Activated naive CD4-positive, alpha-beta T cell treated with Interleukin-2 at 50 U/mL for 16 hours (primary cell): ENCODE measurements at places on chromosomes 6 and 20.
A peak's percentile ranks its signal among the peaks of the same experiment; 100 is the strongest.

- DNase-seq: peak; percentile 87
Observed at GRCh38 chr20:45436732-45437485, 21.0 kb downstream of the PIGT start.

GRCh38 chr20:15692570-15692969 lies 880.7 kb downstream of the KIF16B start:
- DNase-seq: no peak

GRCh38 chr6:16766836-16767745 lies 5.8 kb upstream of the ATXN1 start:
- no peak for DNase-seq

DNA sequence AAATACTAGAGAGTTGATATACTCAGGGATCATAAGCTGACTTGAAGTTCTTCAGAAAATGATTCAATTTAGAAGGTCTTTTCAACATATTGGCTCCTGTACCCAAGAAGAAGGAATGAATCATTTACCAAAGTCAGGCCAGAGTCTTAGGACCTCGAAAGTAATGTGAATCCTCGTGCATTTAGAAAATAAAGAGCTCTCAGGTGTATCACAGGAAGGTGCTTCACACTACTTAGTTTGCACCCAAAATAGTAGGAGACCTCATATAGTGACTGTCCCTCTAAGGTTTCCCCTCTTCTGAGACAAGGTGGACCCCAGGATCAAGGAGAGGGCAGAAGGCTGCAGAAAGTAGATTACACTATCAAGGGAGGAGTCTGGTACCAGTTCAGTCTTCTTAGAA lies 71.8 kb downstream of the F13A1 start:
- no peak for DNase-seq

GRCh38 chr6:129683601-129684322 lies 26.2 kb downstream of the ARHGAP18 start:
- DNase-seq: peak; percentile 58

DNA sequence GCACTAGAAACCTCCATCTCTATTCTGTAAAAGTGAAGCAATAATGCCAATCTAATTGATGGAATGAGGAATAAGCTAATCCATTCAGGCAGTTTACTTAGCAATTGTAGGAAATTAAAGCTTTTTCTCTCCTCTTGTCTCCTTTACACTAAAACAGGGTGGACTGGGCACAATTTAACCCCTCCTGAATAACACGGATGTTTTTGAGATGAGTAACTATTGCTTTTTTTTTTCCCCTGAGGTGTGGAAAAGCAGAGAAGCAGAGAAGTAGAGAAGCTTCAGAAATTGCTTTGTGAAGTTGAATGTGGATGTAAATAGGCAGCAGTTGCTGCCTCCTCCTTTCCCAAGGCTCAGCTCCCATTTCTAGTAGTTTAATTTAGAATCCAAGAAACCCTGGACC lies 40.0 kb upstream of the GCNT2 start:
- DNase-seq: no peak

DNA sequence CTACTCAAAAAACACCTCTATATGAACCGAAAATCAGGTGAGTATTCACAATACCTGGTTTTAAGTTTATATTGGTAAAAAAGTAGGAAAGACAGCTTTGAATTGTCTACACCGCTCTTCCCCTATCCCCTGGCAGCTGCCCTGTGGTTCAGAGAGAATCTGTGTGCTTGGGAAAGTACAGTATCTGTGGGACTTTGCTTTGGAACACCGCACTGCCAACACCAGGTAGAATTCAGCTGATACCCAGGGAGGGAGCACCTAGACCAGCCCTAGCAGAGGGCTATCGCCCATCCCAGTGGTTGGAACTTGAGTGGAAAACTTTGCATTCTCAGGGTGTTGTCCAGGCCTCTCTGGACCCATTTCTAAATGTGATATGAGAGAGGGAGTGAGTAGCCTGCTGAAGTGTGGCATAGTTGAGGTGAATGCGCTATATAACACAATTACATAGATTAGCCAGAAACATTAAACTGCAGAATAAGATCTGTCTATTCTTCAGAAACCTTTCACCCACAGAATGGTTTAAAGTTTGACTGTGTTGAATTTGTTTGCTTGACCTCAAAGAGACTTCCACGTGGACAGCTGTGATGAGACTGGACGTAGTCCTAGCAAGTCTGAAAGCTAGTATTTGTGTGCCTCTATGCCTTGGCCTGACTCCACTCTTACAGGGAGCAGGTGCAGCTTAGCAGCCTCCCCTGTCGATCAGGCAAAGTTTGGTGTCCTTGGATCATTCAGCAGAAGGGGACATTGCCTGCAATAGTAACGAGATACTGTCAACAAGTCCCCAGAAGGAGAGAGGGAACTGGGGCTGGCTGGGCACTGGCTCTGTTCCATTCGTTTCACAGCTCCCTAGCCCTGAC lies 11.5 kb upstream of the MPC1 start:
- no peak for DNase-seq

GRCh38 chr20:23396950-23397627 lies 24.2 kb downstream of the NAPB start:
- DNase-seq: no peak

GRCh38 chr6:129504456-129504855 lies 205.5 kb downstream of the ARHGAP18 start:
- DNase-seq: no peak

GRCh38 chr6:33312361-33313104 lies 1.3 kb downstream of the TAPBP start:
- peak; percentile 85 for DNase-seq

- DNase-seq: no peak
Observed at GRCh38 chr6:140923048-140923447, 1209.7 kb upstream of the GJE1 start.

DNA sequence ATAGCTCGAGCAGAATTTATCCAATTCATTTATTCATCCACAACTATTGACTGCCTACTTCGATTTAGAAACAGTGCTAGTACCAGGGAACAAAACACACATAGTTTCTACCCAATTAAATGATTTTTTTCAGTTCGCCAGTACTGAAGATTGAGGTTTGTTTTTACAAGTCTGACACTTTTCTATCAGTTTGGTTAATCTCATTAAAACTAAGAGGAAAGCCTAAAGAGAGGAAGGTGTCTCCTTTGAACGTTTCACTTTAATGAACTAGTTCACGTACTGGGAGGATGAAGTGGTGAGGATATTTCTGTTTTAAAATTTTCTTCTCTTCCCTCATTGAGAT lies 570 bp upstream of the ANKS1A start:
- DNase-seq: no peak

DNA sequence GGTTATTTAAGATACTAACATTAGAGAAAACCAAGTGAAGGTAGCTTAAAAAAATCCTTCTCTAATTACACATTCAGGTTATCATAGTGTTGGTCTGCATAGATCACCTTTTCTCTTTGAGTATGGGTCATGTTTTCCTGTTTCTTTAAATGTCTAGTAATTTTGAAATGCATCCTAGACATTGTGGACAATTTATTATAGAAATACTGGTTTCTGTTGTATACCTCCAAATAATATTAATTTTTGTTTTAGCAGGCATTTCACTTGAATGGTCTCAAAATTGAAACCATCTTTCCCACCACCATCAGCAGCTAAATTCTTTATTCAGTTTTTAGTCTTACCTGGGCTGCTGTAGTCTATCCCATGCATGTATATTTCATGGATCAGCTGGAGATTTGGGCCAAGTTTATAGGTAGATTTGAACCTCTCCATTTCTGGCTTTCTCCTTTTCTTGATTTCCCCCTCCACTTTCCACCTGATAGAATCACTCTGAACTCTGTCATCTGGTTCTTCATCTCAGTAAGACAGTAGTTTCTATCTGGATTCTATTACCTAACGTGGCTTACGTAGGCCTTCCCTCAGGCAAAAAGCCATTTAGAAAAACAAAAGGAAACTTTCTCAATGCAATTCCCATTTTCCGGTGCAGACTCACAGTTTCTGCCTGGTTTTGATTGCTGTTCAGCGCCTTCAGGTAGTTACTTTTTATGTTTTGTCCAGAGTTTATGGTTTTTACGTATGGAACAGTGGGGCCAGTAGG lies 52.3 kb downstream of the ZFAND3 start:
- DNase-seq: no peak

DNA sequence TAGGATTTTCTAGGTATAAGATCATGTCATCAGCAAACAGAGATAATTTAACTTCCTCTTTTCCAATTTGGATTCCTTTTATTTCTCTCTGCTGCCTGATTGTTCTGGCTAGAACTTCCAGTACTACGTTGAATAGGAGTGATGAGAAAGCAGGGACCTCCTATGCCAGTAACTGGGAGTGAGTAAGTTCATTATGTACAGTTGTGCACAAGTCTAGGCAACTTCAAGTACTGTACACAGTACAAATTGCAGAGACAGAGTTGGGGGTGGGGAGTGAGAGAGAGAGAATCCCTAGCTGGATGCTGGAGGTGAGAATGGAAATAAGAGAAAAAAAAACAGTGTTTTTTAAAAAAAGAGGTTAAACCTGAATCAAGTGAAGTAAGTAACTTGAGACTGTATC lies 210.2 kb downstream of the MMUT start:
- no peak for DNase-seq

- DNase-seq: no peak
Observed at GRCh38 chr6:6701864-6702263, 113.3 kb downstream of the LY86 start.

DNA sequence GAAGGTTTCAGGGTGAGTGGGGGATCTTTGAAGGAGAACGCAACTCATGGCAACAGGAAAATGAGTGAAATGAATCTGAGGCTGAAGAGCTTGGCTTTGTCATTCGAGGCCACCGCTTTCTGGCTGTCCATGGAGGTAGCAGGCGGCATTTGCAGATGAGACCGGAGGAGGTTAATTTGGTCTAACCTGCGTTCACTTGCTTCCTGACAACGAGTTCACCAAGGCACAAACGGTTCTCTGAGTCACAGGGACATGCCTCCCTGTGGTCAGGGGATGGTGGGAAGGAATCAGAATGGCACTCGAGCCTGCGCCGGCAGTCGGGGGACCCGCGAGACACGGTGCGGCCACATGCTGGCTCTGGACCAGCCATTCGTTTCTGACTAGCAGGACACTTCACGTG lies 75.0 kb downstream of the IRF4 start:
- DNase-seq: no peak

DNA sequence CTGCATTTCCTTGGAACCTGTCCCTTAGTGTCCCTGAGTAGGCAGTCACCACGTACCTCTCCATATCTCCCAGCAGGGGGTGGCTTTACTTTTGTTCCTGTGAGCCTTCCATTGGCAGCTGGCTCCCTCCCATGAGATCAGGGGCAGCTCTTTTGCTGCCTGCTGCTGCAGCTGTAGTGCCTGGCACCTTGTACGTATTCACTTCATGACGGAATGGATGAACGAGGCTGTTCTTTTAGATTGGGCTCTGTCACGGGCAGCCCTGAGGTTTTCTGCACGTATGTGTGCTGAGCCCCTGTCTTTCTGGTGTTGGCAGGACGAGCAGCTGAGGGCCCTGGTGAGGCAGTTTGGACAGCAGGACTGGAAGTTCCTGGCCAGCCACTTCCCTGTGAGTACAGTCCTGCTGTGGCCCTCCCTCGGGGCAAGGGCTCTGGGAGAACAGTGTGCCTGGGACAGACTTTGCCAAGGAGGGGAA lies 14.6 kb downstream of the MYBL2 start:
- DNase-seq: no peak

DNA sequence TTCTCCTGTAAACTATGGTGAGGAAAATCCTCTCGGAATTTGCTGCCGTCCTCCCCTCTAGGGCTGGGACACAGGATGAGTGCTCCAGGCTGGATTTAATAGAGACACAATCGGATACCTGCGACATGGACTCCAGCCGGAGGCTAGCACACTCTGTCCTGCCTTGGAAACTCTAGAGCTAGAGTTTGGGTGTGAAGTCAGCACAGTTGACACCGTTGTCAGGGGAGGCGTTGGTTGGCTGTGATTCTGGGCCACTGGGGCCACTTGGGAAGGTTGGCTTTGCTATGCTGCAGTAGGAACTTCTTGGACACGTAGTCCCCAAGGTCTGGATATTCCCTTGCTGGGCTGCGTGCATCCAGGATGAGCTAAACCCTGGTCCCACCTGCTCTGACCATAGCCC lies 169.4 kb downstream of the NRN1 start:
- DNase-seq: no peak

DNA sequence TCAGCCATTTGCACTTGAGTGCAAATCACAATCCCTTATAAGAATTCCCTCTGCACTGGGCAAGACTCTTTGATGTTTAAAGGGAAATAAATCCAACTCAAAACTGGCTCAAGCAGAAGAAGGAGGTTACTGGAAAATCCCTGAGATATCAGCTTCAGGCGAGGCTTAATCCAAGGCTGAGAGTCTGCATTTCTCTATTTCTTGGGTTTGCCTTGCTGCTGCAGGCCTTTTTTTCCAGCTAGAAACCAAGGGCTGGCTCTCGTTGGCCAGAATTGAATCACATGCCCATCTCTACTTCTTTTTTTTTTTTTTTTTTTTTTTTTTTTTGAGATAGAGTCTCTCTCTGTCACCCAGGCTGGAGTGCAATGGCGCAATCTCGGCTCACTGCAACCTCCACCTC lies 11.7 kb downstream of the HCK start:
- DNase-seq: no peak

- no peak for DNase-seq
Observed at GRCh38 chr6:156026486-156027247, 571.0 kb upstream of the NOX3 start.

DNA sequence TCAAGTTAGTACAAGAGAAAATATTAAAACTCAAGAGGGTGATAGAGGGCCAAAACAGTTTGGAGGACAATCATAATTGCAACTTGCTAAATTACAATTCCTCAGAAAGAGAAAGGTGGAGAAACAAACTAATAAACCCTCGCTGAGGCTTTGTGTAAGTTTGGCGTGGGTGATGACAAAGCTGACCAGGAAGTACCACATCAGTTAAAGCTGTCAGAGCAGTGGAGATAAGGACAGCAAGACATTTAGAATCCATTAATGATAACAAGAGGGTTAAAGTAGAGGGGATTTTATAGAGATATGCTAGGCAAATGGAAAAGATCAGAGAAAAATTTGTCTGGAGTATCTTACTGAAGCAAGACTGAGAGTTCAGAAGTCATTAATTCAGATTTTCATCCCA lies 334.4 kb downstream of the TFAP2B start:
- DNase-seq: no peak

- DNase-seq: no peak
Observed at GRCh38 chr6:114862819-114863218, 520.0 kb upstream of the HS3ST5 start.

GRCh38 chr6:144296973-144297372 lies 11.8 kb downstream of the UTRN start:
- no peak for DNase-seq

GRCh38 chr6:166304106-166304505 lies 4.1 kb downstream of the PRR18 start:
- no peak for DNase-seq

GRCh38 chr6:78502386-78502887 lies 364.9 kb upstream of the IRAK1BP1 start:
- no peak for DNase-seq

DNA sequence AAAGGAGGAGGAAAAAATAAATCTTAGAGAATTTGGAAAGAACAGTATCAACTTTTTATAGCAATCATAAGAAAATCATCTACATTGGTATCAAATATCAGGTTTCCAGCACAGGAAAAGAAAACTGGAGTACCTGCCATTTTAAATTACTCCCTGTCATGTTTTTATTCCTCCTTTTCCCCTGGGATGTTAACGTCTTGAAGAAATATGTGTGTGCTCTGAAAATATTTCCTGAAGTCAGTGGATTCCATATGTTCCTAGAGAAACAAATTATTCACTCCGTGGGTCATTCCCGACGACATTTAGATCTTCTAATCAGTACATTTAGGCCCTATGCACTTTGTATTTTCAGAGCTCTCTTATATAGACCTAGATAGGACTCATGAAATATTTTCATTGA lies 42.0 kb upstream of the RSPO3 start:
- no peak for DNase-seq

GRCh38 chr20:258963-259362 lies 1.4 kb downstream of the DEFB132 start:
- DNase-seq: no peak

GRCh38 chr6:48747040-48747439 lies 636.0 kb upstream of the PTCHD4 start:
- DNase-seq: no peak
